ENCODE measurements at places on chromosomes 11 and 22.

- DNase-seq, result no peak
These were observed 82.2 kb downstream of the PISD start for GRCh38 chr22:31579835-31580242.

DNA sequence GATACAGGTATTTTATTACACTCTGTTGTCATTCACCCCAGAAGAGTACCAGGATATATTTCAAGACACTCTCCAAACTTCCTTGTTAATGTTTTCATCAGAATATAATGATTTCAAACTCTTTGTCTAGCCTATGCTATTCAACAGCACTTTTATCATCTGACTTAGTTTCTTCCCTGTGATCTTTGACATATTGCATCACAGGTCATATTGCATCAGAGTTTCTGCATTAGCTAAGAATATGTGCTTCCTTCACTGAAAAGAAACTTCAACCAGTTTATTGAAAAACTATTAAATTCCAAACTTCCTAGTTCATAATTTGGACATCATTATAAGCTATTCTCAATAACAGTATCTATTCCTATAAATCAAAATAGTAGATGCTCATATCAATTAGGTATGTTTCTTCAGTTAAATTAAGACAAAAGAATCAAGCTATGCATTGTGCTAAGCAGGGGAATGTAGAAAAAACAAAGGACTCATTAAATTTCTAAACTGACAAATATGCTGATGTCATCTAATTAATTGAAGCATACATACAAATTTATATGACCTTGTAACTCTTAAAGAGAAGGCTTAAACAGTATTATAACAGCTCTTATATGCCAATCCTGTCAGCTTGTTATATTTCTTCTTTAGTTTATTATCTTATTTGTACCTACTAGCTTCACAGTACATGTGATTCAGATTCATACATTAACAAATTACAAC is 361.8 kb upstream of the LUZP2 start:
- DNase-seq, result no peak

DNA sequence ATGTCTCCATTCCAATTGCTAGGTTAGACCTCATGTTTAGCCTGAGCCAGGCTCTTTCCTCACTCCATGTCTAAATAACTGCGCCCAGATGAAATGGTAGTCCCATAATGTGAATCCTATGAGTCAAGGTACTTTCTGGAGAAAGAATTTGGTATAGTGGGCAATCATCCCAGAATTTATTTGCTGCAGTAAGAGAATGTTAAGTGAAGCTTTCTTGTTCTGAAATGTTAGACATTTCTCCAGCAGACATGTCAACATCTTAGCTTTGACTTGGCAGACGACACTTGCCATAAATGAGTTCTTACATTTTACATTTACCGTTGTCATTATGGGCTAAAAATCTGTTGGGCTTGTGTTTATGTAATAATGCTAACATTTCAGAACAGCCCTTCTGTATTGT is 165.2 kb downstream of the PGR start:
- DNase-seq, result no peak

GRCh38 chr22:32534252-32535235 is 59.9 kb downstream of the FBXO7 start:
- no peak for DNase-seq

GRCh38 chr11:126035718-126036117 is 26.9 kb downstream of the CDON start:
- DNase-seq, result no peak

GRCh38 chr22:22746061-22746962 is 101.9 kb downstream of the GGTLC2 start:
- DNase-seq, result no peak

GRCh38 chr11:18669219-18669596 is 29.4 kb upstream of the TMEM86A start:
- no peak for DNase-seq

- DNase-seq, result no peak
These were observed 17.6 kb downstream of the FDX1 start for GRCh38 chr11:110447343-110447742.

DNA sequence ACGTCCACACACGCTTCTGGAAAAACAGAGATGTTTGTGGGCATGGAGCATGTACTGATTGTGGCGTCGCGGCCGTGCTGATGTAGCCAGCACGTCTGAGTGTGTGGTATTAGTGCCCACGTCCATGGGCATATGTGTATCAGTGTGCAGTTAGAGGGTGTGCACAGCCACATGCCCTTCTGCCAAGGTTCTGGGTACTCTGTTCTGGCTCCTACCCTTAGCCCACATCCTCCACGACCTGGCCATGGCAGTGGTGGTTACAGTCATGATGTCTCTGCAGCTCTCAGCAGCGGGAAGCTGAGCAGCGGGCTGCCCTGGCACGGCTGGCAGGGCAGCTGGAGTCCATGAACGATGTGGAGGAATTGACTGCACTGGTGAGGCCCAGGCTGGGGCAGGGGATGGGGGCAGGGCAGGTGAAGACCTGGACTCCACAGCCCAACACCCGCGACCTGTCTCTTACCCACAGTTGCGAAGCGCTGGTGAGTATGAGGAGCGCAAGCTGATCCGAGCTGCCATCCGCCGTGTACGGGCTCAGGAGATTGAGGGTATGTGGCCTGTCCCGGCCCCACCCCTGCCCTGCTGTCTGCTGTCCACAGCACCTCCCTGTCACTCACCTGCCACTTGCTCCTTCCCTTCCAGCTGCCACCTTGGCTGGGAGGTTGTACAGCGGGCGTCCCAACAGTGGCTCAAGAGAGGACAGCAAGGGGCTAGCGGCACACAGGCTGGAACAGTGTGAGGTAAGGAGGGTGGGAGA is 7.3 kb downstream of the SMTN start:
- no peak for DNase-seq

GRCh38 chr22:24191893-24192292 is 10.6 kb downstream of the SUSD2 start:
- no peak for DNase-seq
